ENCODE measurements at places on chromosomes 7 and 10.

DNA sequence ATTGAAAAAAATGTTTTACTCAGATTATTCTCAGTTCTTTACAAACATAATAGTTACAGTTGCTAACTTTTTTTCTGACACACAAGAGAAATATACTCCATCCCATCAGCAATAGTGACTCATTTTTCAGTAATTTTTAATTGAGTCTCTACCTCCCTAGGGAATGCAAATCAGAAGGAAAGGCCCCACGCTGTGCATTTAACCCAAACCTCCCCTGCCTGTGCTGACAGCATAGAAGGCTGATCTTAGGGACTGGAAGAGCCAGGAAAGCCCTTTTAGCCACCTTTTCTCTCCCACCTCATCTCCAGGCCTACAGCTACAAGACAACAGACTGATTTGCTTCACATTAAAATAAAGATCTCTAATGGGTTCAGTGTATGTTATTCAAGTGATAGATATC, 24.7 kb upstream of the PIK3CG start:
- no peak for DNase-seq

- DNase-seq, result no peak
Measured at GRCh38 chr10:112579578-112579977, 132.6 kb downstream of the VTI1A start.

GRCh38 chr7:45578467-45578866, 4.3 kb downstream of the ADCY1 start:
- DNase-seq, result no peak

GRCh38 chr10:16966991-16967865, 150.0 kb upstream of the RSU1 start:
- peak; percentile 27 for DNase-seq

GRCh38 chr10:48901319-48901718, 38.3 kb downstream of the LRRC18 start:
- DNase-seq, result no peak

GRCh38 chr10:113140143-113141011, 190.3 kb downstream of the TCF7L2 start:
- no peak for DNase-seq

DNA sequence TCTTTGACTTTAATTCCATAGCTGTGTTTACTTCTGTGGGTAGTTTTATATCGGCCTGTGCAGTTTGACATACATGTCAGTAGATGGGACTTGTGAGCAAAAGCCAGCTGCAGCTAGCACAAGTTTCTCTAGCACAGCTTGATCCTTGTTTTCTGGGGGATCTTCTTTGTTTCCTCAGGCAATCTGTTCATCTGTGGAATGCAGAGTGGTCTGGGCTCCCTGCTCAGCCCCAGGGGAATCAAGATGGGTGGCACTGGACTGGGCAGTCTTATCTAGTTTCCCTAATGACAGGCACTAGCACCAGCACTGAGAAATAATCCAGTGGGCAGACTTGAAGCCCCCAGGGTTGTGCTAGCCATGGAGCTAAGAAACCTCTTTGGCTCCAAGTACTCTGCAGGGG, 40.8 kb downstream of the CYP2C19 start:
- no peak for DNase-seq

DNA sequence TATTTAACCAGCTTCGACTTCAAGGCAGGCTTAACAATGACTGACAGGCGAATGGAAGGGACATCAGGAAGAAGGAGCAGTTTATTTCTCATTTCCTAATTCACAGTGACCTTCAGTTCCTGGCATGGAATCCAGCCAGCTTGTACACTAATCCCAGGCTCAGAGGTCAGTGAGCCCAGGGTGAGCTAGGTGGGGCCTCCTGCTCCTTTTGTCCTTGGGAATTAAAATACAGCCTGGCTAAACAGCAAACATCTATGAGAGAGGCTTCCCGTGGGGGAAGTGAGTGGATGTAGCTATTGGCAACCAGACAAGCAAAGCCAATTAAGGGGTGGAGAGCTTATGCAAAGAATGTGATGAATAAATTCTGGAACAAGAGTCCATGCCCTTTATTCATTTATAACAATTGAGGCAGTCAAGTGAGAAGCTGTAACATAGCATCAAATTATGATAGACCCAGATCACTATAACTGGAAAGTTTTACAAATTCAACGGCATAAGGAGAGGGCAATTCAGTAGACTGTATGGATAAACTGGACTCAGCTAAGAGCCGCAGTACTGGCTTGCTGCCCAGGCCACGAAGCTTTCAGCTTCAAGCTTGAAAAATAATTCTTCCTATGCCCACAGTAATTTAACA, 57.1 kb downstream of the STK17A start:
- DNase-seq, result peak; percentile 50

GRCh38 chr10:99233000-99233688, 2.5 kb downstream of the HPSE2 start:
- DNase-seq, result no peak

GRCh38 chr10:119468542-119469324, 73.8 kb downstream of the RGS10 start:
- DNase-seq, result no peak

DNA sequence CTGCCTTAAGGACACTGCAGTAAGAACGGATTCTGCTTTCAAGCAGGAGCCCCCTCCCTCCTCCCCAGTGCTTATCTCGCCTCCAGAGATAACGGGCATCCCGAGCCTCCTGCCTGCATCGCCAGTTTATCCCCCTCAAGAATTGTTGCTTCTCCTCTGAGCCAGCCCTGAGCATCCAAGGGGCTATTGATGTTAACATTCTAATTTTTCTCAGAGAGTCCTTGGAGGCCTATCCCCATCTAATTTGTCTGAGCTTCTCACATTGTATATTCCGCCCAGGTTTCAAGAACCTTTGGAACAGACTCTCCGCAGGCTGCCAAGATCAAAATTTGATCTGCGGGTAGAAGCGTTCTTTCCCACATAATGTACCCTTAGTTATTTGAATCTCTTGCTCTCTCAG, 180.0 kb downstream of the GFRA1 start:
- DNase-seq, result no peak

DNA sequence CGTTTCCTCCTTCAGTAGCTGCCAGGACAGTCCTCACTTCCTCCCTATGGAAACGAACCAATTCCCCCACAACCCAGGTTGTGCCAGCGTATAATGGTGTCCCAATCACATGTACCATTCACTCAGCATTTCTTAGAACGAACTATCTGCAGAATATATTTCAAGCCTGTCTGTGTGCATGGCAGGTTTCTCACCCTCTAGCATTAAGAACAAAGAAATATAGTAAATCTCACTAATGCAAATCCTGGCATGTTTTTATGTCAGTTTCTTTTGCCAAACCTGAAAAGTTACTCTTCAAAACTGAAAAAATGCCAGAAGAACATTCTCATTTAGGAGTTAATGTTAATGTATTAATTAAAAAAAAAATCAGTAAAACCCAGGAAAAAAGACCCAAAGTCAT, 405.9 kb upstream of the KLF6 start:
- no peak for DNase-seq

DNA sequence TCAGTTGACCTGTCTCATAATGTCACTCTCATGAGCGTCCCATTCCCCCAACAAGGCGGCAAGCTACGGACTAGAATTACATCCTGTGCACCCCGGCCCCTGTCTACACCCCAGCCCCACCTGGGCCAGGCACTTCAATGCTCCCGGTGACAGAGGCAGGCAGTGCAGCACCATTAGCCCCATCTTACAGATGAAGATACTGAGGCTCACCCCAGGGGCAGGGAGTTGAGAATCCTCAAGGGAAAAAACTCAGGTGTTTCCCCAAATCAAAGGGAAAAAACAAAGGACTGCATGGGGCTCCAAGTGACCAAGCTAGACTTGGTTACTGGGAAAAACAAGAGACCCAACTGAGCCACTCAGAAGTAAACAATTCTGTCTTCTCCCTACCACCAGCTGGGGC, 4.5 kb downstream of the DLG5 start:
- DNase-seq, result no peak

GRCh38 chr7:158469396-158470051, 118.1 kb downstream of the PTPRN2 start:
- no peak for DNase-seq

GRCh38 chr7:8384901-8385300, 48.5 kb upstream of the NXPH1 start:
- DNase-seq, result no peak

GRCh38 chr10:103852856-103853255, 2.5 kb downstream of the SH3PXD2A start:
- DNase-seq, result no peak

- DNase-seq, result peak; percentile 55
Measured at GRCh38 chr7:120876922-120877321, 19.0 kb upstream of the TSPAN12 start.

DNA sequence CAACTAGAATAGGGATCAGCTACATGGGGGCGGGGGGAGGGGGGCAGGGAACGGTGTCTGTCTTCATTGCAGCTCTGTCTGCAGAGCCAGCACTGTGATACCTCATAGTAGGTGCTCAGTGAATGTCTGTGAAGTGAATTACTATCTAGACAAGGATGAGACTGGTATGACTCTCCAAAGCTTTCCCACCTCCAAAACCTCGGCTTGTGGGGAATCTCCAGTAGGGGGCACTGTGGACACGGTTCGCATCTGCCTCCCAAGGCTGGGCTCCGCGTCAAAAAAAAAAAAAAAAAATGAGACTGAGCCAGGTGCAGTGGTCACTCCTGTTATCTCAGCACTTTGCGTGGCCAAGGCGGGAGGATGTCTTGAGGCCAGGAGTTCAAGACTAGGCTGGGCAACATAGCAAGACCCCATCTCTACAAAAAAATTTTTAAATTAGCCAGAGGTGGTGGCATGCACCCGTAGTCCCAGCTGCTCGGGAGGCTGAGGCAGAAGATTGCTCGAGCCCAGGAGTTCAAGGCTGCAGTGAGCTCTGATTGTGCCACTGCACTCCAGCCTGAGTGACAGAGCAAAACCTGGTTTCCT, 9.6 kb downstream of the TRIM56 start:
- peak; percentile 72 for DNase-seq
